Activated CD4-positive, alpha-beta T cell treated with anti-CD3 and anti-CD28 coated beads for 1 hour (primary cell): ENCODE measurements at places on chromosomes 11 and 22.

- no peak for DNase-seq
Observed at GRCh38 chr11:107567739-107568335, 2.3 kb upstream of the ALKBH8 start.

DNA sequence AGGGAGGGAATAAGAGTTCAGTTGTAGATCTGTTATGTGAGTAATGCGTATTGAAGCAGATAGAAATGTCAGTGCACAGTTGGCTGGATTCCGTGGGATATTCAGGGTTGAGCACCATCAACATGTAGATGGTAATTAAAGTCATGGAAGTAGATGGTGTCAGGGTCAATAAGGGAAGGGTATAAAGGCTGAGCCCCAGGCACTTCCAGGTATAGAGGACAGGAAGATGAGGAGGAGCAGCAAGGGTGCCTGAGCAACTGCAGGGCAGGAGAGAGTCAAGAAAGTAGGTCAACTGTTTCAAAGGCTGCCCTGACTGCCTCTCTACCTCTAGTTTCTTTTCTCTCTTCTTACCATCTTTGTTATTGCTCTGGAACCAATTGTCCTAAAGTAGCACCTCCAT lies 85.9 kb downstream of the MICAL2 start:
- DNase-seq = no peak

DNA sequence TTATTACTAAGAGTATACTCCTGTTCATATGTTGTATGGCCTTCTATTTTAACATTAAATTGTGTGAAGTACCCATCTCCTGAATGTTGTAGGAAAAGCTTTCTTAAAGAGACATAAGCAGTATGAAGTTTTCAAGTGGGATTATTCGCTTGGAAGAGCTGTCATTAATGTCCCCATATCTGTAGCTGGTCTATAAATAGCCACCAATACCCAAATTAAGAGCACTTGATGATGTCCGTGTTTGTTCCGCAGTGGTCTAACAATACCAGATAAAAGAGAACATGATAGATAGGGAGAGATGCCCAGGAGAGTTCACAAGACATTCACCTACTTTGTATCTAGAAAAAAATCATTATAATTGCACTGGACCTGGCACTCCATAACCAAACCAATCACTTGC lies 527.6 kb downstream of the DLG2 start:
- DNase-seq = no peak

DNA sequence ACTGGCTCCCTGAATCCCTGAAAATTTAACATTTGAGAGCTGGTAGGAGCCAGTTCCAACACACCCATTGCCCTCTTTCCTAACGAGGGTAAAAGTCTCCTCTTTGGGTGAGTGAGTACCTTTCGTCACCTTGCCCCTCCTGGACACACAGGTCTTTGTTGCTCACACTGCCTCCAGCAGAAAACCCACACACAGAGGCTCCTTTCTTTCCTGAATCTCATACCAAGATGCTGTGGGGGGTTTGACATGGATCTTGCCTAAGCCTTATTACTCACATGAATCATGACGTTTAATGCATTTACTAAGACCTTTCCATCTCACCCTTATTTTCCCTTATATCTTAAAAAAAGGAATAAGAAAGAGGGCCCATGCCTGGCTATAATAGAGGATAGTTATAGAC lies 53.0 kb downstream of the PARVA start:
- no peak for DNase-seq

DNA sequence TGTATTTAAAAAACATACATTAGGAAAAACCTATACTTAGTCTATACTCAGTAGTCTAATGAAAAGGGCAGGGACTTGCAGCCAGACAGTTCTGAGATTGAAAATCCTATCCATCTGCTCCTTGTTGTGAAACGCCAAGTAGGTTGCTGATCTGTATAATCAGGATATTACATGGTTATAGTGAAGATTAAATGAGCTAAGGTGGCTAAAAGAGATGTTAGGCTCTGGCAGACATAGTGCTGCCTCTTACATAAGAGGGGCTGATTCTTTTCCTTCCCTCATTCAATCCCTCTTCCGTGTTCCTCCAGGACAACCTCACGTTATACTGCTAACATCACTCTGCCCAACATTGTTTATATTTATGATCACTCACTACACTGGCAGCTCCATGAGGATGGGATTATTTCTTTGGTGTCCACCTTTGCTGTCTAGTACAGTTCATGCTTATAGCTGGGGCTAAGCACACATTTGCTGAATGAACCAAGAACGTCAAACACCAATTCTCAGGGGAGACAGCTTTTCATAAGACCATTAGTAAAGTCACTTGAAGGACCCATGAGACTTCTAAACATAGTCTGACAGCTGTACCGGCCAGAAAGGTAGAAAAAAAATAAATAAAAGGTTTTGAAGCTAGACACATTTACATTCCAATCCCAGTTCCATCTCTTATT lies 46.3 kb downstream of the GAB2 start:
- DNase-seq = no peak

DNA sequence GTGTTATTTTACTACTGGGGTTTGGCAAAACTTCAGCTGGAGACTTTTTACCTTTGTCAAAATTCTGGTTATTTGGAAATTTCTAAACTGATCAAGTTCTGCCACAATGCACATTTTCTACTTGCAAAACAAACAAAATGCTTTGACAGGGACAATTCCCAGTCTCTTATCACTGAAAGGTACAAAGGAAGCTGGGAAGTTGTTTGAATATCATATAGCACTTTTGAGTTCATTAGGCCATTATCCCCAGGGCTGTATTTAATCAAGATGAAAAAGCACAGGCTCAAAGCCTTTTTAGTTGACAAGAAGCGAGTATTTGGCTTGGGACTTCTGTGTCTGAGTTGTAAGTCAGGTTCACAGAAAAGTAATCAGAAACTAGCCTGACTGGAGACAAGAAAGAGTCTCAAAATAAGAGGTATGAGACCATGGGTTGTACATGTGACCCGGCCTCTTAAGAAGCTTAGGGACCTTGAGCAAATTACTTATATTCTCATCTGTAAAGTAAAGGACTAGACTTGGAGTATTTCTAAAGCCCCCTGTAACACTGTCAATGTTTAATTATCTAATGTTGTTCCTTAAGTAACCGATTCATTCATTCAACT lies 2.9 kb upstream of the HORMAD2 start:
- DNase-seq = no peak

GRCh38 chr11:67577951-67578350 lies 5.7 kb upstream of the GSTP1 start:
- DNase-seq = no peak

DNA sequence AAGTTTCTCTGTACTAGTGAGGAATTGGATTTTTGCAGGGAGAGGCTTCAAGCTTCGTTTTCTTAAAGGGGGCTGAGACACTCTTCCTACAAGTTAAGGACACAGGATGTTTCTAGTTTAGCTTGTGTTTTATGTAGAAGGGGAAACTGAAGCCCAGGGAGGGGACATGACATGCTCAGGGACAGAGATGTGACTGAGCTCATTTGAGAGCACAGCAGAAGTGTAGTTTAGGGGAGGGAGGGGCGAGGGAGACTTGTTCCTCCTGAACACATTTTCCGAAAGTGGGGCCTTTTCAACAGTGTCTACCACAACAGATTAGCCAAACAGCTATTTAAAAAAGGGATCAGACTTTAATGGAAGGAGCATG lies 148.1 kb downstream of the FBXO7 start:
- DNase-seq = no peak

DNA sequence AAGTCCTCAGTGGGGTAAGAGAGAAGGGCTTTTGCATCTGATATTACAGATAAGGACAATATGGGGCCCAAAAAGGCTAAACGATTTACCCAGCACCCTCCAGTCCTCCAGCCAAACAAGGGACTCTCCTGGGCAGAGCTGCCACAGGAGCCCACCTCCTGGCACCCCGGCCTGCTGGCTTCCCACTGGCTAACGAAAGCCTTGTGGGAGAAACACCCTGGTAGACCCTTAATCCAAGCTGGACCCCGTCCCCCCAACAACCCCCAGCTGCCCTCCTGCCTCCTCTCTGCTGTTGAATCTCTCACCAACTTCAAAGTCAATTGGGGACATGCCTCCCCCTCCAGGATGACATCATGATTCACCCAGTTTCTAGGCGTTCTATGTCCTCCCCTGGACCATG lies 10.8 kb downstream of the C1QTNF6 start:
- no peak for DNase-seq

- no peak for DNase-seq
Observed at GRCh38 chr11:121958971-121959325, 157.1 kb downstream of the BLID start.
